ENCODE measurements at places on chromosomes 12 and 14.

DNA sequence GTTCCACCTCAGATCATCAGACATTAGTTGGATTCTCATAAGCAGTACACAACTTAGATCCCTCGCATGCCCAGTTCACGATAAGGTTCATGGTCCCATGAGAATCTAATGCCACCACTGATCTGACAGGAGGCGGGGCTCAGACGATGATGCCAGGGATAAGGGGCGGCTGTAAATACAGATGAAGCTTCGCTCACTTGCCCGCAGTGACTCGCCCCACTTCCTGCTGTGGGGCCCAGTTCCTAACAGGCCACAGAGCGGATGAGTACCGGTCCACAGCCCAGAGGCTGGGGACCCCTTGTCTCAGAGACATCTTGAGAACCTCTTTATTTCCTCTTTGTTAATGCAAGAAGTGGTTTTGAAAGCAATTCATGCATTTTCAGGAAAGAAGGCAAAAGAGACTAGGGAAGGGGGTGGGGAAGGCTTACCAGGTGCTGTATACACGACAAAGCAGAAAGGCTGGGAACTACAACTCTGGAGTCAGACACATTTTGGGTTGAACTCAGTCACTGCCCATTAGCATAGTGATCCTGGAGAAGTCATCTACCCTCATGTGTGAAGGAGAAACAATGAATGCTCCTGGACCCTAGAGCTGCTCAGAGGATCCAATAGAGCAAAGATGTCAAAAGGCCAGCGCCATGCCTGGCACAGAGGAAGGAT is 68.7 kb downstream of the EID3 start:
- DNase-seq: no peak

GRCh38 chr12:29612912-29613311 is 115.4 kb upstream of the OVCH1 start:
- DNase-seq: peak; percentile 41

- DNase-seq: no peak
These were observed 263.5 kb downstream of the DPF3 start for GRCh38 chr14:72630374-72630773.

DNA sequence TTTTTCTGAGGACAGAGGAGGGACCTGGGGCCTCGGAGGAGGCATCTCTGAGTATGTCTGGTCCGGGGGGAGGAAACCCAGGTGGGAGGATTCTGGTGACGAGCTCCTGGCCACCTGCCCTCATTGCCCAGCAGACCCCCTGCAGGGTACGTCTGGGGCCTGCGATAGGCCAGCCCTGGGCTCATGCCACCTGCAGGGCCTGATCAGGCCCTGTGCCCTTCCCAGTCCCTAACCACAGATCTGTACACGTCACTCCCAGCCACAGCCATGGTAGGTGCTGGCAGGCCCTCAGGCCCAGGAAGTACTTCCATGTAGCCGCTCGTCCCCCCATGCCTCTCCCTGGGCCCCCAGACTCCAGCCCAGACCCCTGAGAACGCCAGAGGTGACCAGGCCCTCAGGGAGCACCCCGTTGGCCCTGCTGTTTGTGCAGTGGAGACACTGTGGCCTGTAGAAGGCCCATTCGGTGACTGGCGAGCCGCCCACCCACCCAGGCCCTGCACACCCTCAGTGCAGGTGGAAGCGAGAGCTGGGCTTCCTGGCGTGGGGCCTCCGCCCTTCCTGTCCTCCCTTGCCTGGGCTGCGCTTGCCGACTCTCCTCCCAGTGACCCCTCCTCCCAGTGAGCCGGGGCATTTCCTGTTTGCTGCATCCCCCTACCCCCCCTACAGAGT is 5.7 kb downstream of the INF2 start:
- no peak for DNase-seq

DNA sequence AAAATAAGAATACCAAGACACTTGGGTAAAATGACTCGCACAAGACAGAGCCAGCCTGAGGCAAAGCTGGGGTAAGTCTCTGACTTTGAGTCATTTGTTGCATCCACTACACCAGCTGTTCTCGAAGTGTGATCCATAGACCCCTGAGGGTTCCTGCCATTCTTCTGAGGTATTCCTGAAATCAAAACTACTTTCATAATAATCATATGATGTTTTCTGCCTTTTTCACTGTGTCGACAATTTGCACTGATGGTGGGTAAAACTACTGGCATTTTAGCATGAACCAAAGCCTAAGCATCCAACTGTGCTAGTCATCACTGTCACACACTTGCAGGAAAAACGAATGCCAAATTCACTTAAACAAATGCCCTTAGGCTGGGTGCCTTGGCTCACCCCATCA is 135.5 kb upstream of the FUT8 start:
- peak; percentile 83 for DNase-seq

DNA sequence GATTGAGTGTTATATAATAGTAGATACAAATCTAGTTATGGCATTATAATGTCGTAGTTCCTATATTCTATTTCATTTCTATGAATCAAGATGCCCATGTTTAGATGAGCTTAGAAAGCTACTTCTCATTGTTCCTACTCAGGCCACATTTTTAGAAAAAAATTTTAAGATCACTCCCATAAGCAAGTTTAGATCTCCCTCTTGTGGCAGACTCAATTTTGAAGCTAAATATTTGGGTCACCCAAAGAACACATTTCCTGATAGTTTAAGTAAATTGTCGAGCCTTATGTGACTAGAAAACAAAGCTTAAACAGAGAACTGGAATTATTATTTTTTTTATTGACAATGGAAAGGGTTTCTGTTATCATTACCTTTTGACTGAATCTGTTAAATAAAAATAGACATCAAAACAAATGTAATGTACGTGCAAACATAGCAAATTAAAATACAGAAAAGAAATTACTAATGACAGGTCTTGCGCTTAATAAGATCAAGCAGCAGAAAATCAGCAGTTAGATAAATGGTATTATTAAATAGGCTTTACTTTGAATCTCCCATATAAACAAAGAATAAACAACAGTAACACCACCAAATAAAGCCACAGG is 180.2 kb downstream of the ACSS3 start:
- peak; percentile 63 for DNase-seq

DNA sequence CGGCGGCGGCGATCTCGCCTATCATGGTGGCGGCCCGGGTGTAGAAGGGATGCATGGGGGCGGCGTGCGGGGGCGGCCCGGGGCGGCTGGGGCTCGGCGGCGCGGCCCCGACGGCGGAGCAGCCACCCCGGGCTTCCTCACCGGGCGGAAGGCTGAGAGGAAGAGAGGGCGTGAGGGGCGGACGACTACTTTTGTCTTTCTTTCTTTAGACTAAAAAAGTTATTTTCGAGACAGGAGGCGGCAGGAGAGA is 240 bp downstream of the BTG1 start:
- no peak for DNase-seq

Measured in GM23248 (cell line).